Chondrocyte (in vitro differentiated cells): ENCODE measurements at places on chromosomes 3 and 15. TPM values are rescaled to one million over a fixed set of nuclear protein-coding genes. Genes with fewer than 3 reads are reported as not detected.
A peak's percentile ranks its signal among the peaks of the same experiment; 100 is the strongest.

DNA sequence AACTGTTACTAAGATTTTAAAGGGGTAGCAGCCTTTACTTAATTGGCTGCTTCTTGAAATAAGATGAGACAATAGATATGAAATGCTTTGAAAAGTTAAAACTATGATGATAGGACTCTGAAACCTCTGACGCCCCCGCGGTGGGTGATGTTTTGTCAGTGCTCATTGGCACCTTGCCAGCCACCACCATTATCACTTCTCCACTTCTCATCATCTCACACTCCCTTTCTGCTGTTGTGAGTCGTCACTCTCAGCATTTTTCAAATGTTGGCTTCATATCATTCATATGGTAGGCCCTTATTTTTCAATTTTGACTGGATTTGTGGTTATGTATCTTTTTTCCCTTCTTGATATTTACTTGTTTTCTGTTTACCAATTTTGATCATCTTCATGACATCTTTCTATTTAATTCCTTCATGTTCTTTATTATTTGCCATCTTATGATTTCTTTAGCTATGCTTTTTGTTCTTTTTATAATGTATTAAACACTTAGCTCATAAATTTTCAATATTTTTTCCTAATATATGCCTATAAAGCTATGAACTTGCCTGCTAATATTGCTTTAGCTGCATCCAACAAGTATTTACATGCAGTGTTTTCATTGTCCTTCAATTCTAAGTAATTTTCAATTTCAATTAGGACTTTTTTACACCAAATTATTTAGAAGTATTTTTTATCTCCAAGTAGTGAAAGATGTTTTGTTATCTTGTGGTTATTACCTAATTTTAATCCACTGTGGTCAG is 30.3 kb upstream of the SKOR1 start:
- no peak overlapping the region for H3K4me3 ChIP-seq
- H3K36me3 ChIP-seq = peaks cover 13% of the 10 kb centered on the region
- no peak for DNase-seq
- H3K27me3 ChIP-seq = no peaks in the 10 kb centered on the region
- peaks cover 15% of the 10 kb centered on the region for H3K4me1 ChIP-seq
- no peak overlapping the region for H3K27ac ChIP-seq

- no peak for DNase-seq
- H3K4me1 ChIP-seq = peaks cover 7% of the 10 kb centered on the region
- no peak overlapping the region for H3K27ac ChIP-seq
- H3K36me3 ChIP-seq = no peaks in the 10 kb centered on the region
- H3K4me3 ChIP-seq = no peak overlapping the region
Observed at GRCh38 chr3:107117156-107117555, 260.1 kb upstream of the CCDC54 start.

GRCh38 chr3:153944084-153944483 is 177.1 kb upstream of the ARHGEF26 start:
- no peaks in the 10 kb centered on the region for H3K4me1 ChIP-seq
- H3K36me3 ChIP-seq = no peaks in the 10 kb centered on the region
- H3K27me3 ChIP-seq = peaks cover 2% of the 10 kb centered on the region
- no peak overlapping the region for H3K27ac ChIP-seq
- H3K4me3 ChIP-seq = no peak overlapping the region

DNA sequence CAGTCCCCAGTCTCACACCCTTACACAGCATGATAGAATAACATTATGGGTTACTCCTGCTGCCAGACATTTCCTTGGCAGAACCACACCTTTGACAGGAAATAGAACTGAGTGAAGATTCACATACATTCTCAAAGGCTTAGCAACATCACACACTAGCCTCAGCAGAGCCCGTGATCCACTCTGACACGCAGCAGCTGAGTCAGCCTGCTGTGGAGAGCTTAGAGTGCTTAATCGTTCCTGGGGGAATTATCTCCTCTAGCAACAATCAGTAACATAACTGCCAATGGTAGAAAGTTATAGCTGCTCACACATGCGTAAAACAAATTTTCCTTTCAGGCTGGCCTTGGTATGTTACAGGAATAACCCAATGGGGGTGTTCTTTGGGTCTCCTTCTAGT is 382.1 kb downstream of the GAP43 start:
- no peak overlapping the region for H3K4me3 ChIP-seq
- no peak for DNase-seq
- peaks cover 47% of the 10 kb centered on the region for H3K4me1 ChIP-seq
- H3K36me3 ChIP-seq = no peaks in the 10 kb centered on the region
- H3K27me3 ChIP-seq = no peaks in the 10 kb centered on the region

- peak; percentile 14 for DNase-seq
- H3K36me3 ChIP-seq = peaks cover 3% of the 10 kb centered on the region
- H3K27me3 ChIP-seq = no peaks in the 10 kb centered on the region
- H3K4me3 ChIP-seq = no peak overlapping the region
Observed at GRCh38 chr15:29087521-29088285, 181.9 kb downstream of the NSMCE3 start.

- no peaks in the 10 kb centered on the region for H3K27me3 ChIP-seq
- no peak overlapping the region for H3K4me3 ChIP-seq
- no peak for DNase-seq
- no peak overlapping the region for H3K27ac ChIP-seq
- H3K36me3 ChIP-seq = peaks cover 13% of the 10 kb centered on the region
- H3K4me1 ChIP-seq = no peaks in the 10 kb centered on the region
Observed at GRCh38 chr3:140972833-140973232, 31.2 kb downstream of the SLC25A36 start.

- no peaks in the 10 kb centered on the region for H3K36me3 ChIP-seq
- H3K4me3 ChIP-seq = no peak overlapping the region
- no peaks in the 10 kb centered on the region for H3K27me3 ChIP-seq
- no peak overlapping the region for H3K27ac ChIP-seq
- no peak for DNase-seq
Observed at GRCh38 chr3:18809640-18810305, 338.5 kb upstream of the KCNH8 start.

Gene ECE2
- total RNA-seq = not detected in 3 replicates

Gene MAGEL2
- 6.4 to 8.0 TPM (median 6.9 TPM) in 3 replicates for total RNA-seq

Gene ZNF35
- total RNA-seq = 10.5 to 15.3 TPM (median 14.8 TPM) in 3 replicates

Gene POPDC2
- total RNA-seq = 0.80 to 1.1 TPM (median 1.0 TPM) in 3 replicates

Gene RAF1
- total RNA-seq = 80.7 to 97.9 TPM (median 85.0 TPM) in 3 replicates

Gene CYP8B1
- not detected in 3 replicates for total RNA-seq
